Inflammatory macrophage treated with lipopolysaccharide for 1 hour (primary cell): ENCODE measurements at places on chromosomes 3 and 15.

- DNase-seq: no peak
Observed at GRCh38 chr15:41523097-41523496, 9.5 kb upstream of the LTK start.

GRCh38 chr3:36729204-36730056, 34.9 kb downstream of the DCLK3 start:
- DNase-seq: peak; percentile 46

DNA sequence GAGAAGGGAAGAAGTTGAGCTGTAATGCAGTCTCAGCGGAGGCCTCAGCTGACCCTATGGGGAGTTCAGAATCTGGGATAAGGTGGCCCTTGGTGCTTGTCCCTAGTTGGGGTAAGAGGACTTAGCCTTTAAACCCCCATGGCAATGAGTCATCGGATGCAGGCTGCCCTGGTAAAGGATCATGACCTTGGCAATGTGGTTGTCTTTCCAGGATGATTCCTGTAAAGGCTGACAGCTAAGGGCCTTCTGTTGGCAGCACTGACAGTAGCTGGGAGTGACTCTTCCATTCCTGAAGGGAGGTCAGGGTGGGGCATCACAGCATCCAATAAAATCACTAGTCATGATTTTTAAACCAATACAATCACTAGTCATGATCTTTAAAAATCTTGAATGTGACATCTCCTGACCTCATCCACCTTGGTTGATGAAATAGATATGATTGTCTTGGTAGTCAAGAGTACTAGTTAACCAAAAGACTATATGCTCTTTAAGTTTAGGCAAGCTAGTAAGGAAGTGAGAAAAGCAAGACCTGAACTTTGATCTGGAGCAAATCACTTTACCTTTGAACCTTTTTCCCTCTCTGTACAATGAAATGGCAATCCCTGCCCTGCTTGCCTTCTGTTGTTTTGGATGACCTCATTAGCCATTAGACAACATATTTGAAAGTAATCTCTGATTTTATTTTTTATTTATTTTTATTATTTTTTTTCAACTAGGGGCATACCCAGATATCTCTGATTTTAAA, 71.3 kb upstream of the CACNA1D start:
- DNase-seq: no peak

DNA sequence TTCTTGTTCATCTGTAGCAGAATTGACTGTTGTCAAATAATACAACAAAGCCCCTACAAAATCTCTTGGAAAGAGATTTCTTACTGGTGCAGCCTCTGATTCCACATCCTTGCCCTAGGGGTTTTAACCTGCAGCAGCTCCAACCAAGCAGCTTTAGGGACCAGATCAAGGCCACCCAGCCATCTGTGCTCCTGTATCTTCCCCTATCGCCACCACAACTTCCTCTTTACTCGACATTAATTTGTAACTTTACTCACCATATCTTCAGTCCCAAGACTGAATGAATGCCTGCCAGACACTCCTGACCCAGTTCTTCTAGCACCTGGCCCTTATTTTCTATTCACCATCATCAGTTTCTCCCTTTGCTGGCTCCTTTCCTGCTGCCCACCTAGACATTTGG, 156.6 kb upstream of the IL12A start:
- no peak for DNase-seq

- DNase-seq: no peak
Observed at GRCh38 chr3:141332416-141332815, 35.9 kb upstream of the ZBTB38 start.

GRCh38 chr15:67551207-67551743, 8.8 kb downstream of the MAP2K5 start:
- DNase-seq: no peak

GRCh38 chr15:74276560-74276959, 40.4 kb downstream of the CCDC33 start:
- DNase-seq: no peak

GRCh38 chr3:18127174-18127858, 297.8 kb downstream of the SATB1 start:
- no peak for DNase-seq

- no peak for DNase-seq
Observed at GRCh38 chr15:70465812-70466211, 297.5 kb downstream of the UACA start.

- peak; percentile 69 for DNase-seq
Observed at GRCh38 chr15:78018946-78019644, 58.4 kb downstream of the TBC1D2B start.

DNA sequence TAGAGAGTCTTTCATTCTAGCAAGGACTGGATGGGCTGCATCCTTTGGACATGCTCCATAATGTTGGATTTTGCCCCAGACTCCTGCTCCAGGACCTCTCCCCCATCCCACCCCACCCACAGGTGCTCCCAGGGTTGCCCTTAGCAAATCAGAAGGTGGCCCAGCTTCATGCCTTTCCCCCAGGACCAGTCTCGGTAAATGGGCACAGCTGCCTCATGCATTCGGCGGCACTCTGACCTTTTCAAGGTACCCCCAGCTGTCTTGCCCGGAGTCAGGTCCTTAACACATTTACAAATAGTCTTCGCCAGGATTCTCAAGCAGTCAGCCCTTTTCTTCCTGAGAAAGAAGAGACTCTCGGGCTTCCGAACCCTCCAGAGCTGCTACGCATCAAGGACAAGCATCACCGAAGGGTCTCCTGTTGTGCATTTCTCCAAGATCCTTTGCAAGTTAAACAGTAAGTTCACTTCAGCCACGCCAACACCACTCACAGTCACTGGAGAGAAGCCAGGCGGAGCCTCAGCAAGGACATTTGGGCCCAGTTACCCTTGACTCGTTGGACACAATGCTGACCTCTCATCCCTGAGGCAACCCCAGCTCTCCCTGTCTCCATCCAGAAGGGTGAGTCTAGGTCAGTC, 287.8 kb downstream of the FAM43A start:
- no peak for DNase-seq

DNA sequence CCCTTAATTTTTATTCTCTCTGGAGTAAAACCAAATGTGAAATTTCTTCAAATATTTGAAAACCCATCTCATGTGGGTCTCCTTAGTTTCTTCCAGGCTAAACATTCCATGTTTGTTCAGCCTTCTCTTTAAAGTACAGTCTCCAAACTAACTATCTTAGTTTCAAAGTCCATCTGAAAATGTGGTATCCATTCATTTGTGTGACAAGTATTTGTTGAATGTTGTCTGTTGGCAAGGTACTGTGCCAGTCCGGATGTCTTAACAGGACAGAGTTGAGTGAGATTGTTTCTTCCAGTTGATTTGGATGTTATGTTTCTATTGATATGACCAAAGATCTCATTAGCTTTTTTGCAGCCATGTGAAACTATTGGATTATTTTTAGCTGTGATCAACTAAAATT, 347.4 kb downstream of the THSD4 start:
- no peak for DNase-seq

DNA sequence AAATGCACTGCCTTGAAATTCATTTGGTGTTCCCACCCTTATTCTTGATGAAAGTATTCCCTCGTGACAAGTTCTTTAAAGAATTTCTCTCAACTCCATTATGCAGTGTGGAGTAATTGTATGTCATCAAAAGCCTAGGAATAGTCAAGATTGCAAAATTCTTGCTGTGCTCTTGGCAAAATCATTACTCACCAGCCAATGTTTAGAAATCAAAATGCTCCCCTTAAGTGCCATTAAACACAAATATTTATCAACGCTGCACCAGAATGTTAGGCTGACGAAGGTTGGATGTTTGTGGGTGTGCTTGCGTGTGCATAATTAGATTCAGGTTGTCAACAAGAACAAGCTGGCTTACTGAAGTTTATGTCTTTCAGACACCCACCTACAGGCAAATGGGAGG, 40.5 kb downstream of the SST start:
- DNase-seq: no peak

GRCh38 chr3:12601072-12601471, 44.2 kb downstream of the MKRN2 start:
- no peak for DNase-seq

DNA sequence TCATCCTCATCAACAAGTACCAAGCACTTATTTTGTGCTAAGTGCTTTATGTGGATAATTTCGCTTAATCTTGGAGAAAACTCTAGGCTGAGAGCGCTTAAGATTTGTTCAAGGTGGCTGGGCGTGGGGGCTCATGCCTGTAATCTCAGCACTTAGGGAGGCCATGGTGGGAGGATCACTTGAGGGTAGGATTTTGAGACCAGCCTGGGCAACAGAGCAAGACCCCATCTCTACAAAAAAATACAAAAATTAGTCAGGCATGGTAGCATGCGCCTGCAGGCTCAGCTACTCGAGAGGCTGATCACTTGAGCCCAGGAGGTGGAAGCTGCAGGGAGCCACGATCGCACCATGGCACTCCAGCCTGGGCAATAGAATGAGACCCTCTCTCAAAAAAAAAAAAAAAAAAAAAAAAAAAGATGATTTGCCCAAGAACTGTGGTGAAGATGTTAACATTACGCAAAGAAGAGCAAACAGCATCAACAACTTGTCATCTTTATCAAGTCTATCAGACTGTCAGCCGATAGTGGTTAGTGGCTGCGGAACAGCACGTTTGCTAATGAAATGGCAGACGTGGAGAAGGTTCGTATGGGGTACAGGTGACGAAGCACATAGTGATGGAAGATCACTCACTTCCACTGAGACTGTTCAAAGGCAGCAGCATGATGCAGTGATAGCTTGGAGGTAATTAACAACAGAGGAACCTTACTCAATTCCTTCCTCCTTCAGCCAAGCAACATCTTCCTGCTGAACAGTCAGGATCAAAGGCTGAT, 27.7 kb downstream of the NRROS start:
- no peak for DNase-seq

- no peak for DNase-seq
Observed at GRCh38 chr15:25051399-25052154, 96.8 kb downstream of the SNRPN start.

GRCh38 chr3:24523988-24524727, 29.5 kb upstream of the THRB start:
- DNase-seq: no peak

GRCh38 chr3:101262393-101263240, 57.8 kb downstream of the IMPG2 start:
- DNase-seq: no peak

- no peak for DNase-seq
Observed at GRCh38 chr15:57370929-57371328, 5.4 kb upstream of the CGNL1 start.

GRCh38 chr3:54599716-54600115, 328.1 kb downstream of the LRTM1 start:
- DNase-seq: no peak

DNA sequence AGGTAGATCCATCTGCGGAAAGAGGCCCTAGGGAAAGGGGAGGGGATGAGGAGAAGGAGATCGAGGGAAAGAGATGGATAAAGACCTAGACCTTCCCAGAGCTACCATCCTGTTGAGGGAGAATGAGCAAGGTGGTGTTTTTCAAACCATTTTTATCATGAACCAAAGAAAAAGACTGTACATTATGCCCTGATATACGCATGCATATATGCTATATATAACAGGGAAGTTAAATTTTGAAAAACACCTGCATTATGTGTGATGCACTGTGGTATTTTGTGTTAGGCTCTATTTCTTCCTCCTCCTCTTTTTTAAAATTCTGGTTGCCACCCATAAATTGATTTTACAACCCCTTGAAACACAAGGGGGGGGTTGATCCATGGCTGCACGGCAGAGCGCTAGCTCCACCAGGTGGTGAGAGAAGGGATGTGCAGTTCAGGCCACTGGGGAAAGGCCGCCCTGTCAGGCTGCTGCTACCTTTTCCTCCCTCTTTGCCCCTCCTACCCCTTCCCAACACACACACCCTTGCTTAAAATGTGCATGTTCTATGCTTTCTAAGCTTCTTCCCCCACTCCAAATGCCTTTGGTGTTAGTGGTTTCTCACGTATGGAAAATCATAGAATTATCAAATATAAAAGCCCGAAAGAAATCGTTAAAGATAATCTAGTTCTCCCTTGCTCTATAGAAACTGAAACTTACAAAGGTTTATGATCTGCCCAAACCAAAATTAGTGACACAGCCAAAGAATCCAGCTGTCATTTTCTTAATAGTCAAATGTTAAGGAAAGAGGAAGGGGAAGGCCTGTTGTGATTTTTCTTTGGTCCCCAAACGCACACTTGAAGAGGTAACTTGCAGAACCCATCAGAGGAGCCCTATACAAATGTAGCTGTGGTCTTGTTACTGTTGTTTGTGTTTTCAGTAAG, 262.0 kb upstream of the UMPS start:
- DNase-seq: peak; percentile 6

DNA sequence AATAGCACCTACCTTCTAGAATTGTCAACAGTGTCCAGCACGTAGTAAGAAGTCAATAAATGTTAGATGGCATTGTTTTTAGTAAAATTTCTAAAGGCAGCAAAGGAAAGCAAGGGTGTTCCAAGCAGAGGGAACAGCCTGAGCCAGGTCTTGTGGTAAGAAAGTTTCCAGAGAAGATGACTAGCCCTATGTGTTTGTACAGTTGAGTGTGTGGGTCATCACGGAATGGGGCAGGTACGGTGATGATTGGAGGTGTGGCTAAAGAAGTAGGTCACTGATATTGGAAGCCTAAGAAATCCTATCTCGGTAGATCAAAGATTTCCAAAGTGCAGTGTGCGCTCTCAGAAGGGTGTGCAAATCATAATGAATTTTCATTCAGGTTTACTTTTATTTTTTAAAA, 94.2 kb upstream of the BCL6 start:
- no peak for DNase-seq

DNA sequence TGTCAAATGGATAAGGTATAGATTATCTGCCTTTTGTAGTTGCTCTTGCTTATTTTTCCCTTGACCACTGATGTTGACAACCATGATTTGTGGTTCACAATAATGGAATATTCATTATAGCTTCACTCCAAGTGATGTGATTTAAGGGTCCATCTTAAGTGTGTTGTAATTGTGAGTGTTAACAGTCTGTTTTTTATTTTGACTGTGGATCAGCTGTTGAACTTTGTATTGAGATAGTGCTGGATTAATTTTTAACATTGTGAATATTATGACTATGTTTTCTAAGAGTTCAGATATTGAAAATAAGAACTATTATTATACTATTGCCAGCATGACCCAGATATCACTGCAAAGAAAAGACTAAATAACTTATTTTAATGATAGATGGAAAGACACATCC, 8.6 kb upstream of the GASK1A start:
- no peak for DNase-seq

DNA sequence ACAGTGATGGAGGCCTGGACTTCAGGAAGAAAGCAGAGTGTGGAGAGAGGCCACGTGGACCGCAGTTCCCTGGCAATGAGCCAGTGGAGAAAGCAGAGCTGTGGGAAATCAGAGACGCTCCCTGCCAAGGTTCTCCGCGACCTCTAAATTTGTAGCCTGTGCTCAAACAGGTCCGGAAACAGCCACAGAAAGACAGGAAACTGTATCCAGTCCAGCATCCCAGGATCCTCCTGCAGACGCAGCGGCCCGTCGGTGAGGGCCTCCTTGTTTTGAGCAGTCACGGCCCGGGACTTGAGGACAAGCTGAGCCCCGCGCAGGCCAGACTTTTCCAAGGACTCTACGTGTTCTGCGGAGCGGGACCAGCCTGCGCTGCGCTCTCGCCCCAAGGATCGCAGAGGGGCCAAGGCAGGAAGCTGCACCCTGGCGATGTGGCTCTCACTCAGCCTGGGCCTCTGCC, 22.3 kb downstream of the RPSA start:
- no peak for DNase-seq

GRCh38 chr15:29208352-29208751, 61.3 kb downstream of the NSMCE3 start:
- no peak for DNase-seq
